ENCODE measurements at places on chromosomes 3 and 15.

- DNase-seq, result no peak
Measured at GRCh38 chr15:38826880-38827279, 262.3 kb upstream of the RASGRP1 start.

- DNase-seq, result no peak
Measured at GRCh38 chr3:197305854-197306253, 7.4 kb upstream of the DLG1 start.

GRCh38 chr15:57566834-57567233, 24.9 kb upstream of the MYZAP start:
- no peak for DNase-seq

- DNase-seq, result no peak
Measured at GRCh38 chr3:139528924-139529323, 10.6 kb downstream of the RBP1 start.

- DNase-seq, result no peak
Measured at GRCh38 chr3:100090669-100091005, 23.7 kb downstream of the FILIP1L start.

GRCh38 chr3:143128227-143128955, 8.8 kb downstream of the CHST2 start:
- DNase-seq, result no peak

- DNase-seq, result no peak
Measured at GRCh38 chr3:102230057-102230456, 204.8 kb upstream of the ZPLD1 start.

- no peak for DNase-seq
Measured at GRCh38 chr15:60128000-60128376, 123.9 kb downstream of the FOXB1 start.

- DNase-seq, result no peak
Measured at GRCh38 chr15:66564136-66565041, 1.4 kb downstream of the LCTL start.

All from T47D (cell line).